ENCODE measurements at places on chromosomes 16 and 17.

DNA sequence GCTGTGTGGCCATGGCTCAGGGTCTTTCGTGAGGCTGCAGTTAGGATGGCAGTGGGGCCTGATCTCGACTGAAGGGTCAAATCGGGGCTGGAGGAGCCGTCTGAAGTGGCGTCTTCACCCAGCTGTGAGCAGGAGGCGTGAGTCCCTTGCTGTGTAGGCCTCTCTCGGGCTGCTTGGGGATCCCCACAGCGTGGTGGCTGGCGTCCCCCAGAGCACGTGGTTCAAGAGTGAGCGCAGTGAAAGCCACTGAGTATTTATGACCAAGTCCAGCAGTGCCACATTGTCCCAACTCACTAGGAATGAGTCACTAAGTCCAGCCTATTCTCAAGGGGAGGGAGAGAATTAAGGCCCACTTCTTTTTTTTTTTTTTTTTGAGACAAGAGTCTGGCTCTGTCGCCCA is 11.7 kb upstream of the TCF25 start:
- DNase-seq: no peak

DNA sequence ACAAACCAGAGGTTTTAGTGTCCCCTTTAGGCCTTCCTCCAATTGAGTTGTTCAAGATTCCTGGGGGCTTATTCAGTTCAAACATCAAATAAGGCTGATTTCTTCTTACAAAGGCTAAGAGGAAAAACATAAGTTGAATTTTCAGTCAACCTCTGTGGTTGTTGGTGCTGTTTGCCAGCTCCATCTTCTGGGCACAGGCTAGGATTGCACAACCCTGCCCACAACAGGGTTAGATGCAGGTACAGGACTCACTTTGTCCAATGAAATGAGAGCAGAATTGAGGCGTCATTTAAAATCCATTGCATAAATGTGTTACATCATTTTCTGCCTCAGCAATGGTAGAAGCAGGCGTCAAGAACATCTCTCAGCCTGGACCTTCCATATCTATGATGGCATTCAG is 173.3 kb downstream of the PMP22 start:
- no peak for DNase-seq

- no peak for DNase-seq
These were observed 51.8 kb upstream of the CDC42EP4 start for GRCh38 chr17:73363442-73364154.

GRCh38 chr16:86359571-86359970 is 150.8 kb upstream of the FOXF1 start:
- DNase-seq: no peak

DNA sequence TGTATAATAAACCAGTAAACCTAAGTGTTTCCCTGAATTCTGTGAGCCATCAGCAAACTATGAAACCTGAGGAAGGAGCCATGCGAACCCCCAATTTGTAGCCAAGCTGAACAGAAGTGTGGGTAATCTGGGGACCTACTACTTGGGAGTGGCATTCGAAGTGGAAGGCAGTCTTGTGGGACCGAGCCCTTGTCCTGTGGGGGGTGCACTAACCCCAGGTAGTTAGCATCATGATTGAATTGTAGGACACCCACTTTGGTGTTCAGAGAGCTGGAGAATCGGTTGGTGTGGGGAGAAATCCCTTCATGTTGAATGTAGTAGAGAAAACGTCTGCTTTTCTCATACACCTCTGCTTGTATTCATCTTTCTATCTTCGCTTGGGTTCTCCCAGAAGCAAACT is 79.7 kb upstream of the CPHXL start:
- no peak for DNase-seq

DNA sequence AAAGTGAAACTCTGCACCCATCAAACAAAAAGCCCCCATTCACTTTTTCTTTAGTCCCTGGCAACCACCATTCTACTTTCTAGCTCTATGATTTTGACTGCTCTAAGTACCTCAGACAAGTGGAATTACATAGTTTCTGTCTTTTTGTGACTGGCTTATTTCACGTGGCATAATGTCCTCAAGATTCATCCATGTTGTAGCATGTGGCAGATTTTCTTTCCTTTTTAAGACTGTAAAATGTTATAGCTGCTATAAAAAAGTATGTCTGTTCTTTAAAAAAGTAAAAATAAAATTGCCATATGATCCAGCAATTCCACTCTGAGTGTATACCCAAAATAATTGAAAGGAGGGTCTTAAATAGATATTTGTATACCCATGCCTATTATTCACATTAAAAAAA is 429.7 kb downstream of the CDH8 start:
- DNase-seq: no peak
